ENCODE measurements at places on chromosomes 5 and 9. TPM values are rescaled to one million over a fixed set of nuclear protein-coding genes. Genes with fewer than 3 reads are reported as not detected.

Gene FAT2
- 0.05 TPM for total RNA-seq

DNA sequence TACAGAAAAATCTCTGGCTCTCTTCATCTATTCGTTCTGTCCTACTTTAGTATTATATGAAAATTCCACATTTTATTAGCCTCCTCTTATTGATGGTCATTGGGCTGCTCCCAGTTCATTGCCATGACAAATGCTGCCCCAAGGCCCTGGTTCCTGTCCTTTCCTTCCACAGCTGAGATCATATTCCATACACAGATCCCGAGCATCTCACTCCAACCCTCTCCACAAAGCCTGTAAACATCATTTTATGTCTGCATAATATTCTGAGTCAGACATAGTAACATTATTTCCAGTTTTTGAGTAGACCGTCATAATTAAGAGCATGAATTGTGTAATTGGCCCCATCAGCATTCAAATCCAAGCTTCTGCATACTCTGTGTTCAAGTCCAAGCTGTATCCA lies 86.3 kb downstream of the MVB12B start:
- DNase-seq, result no peak

GRCh38 chr5:144582066-144582465 lies 411.4 kb downstream of the KCTD16 start:
- no peak for DNase-seq

Gene SLC36A2
- not detected for total RNA-seq

Gene SOX30
- total RNA-seq, result 0.22 TPM

GRCh38 chr9:4567601-4568000 lies 77.3 kb downstream of the SLC1A1 start:
- no peak for DNase-seq

DNA sequence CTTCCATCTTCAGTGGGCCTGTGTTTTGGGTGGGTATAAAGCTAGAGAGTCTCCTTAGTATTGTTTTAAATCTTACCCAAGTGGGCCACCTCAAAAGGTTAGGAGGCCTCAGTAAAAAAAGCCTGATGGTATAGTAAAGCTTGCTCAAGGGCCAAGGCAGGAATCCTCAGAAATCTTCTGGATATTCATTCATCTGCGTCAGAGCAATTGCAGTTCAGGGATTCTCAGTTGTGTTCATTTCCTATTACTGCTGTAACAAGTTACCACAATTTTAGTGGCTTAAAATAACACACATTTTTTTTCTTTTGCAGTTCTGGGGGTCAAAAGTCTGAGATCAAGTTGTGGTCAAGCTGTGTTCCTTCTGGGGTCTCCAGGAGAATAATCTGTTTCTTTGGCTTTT lies 985.5 kb downstream of the TLE4 start:
- no peak for DNase-seq

Measured in M059J (cell line).